Activated naive CD8-positive, alpha-beta T cell treated with anti-CD3 and anti-CD28 coated beads for 36 hours (primary cell): ENCODE measurements at places on chromosomes 2 and 18. TPM values are rescaled to one million over a fixed set of nuclear protein-coding genes. Genes with fewer than 3 reads are reported as not detected.
A peak's percentile ranks its signal among the peaks of the same experiment; 100 is the strongest.

GRCh38 chr2:134193006-134193405, 60.9 kb upstream of the MGAT5 start:
- H3K4me1 ChIP-seq, result peaks cover 54% of the 10 kb centered on the region
- no peak for DNase-seq
- H3K27ac ChIP-seq, result no peak overlapping the region
- no peaks in the 10 kb centered on the region for H3K27me3 ChIP-seq
- no peak overlapping the region for H3K4me3 ChIP-seq

GRCh38 chr2:127857265-127857808, 618 bp downstream of the POLR2D start:
- peaks cover 38% of the 10 kb centered on the region for H3K4me1 ChIP-seq
- H3K4me3 ChIP-seq, result peak overlapping the region; percentile 99
- no peaks in the 10 kb centered on the region for H3K27me3 ChIP-seq
- DNase-seq, result peak; percentile 16
- peak overlapping the region; percentile 90 for H3K27ac ChIP-seq

GRCh38 chr18:13136056-13136903, 82.3 kb upstream of the LDLRAD4 start:
- H3K27me3 ChIP-seq, result no peaks in the 10 kb centered on the region
- peaks cover 29% of the 10 kb centered on the region for H3K4me1 ChIP-seq
- peak; percentile 76 for DNase-seq
- peak overlapping the region; percentile 90 for H3K4me3 ChIP-seq
- H3K27ac ChIP-seq, result peak overlapping the region; percentile 74
- H3K36me3 ChIP-seq, result no peaks in the 10 kb centered on the region

DNA sequence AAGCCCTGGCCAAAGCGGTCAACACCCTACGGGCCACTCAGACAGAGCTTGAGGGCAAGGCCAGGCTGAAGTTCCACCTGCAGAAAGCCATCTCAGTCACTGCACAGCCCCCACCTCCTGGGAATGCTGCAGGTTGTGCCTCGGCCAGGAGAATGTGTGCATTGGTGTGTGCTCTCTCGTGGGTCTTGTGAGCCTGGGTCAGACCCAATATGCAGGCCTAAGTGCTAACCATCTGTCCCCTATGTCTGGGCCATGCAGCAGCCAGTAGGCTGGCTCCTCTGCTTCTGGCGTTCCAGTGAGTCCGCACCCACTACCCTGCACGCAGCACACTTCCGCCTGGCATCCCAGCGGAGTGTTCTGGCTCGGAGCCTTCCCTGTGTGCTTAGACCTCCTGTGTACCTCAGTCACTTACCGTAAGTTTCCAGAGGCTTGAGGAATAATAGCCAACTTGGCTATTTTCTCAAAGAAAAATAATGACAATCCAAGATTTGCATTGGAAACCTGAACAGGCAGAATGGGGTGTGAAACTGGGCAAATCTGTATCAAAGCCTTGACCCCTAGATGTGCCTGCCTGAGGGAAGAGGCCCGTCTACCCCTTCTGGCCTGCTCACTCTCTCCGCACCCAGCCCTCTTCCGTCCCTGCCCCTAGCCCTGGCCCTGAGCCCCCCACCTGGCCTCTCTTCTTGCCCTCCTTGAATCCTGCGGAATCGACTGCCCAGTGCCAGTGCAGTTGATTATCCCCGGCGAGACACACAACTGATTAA, 7.2 kb downstream of the SIX3 start:
- H3K27ac ChIP-seq, result no peak overlapping the region
- no peak for DNase-seq
- peaks cover 94% of the 10 kb centered on the region for H3K27me3 ChIP-seq
- H3K4me1 ChIP-seq, result peaks cover 29% of the 10 kb centered on the region
- no peaks in the 10 kb centered on the region for H3K36me3 ChIP-seq
- no peak overlapping the region for H3K4me3 ChIP-seq

- no peak for DNase-seq
- H3K36me3 ChIP-seq, result peaks cover 29% of the 10 kb centered on the region
- H3K27me3 ChIP-seq, result no peaks in the 10 kb centered on the region
- H3K4me3 ChIP-seq, result no peak overlapping the region
Observed at GRCh38 chr2:46711156-46711555, 204.4 kb downstream of the MCFD2 start.

DNA sequence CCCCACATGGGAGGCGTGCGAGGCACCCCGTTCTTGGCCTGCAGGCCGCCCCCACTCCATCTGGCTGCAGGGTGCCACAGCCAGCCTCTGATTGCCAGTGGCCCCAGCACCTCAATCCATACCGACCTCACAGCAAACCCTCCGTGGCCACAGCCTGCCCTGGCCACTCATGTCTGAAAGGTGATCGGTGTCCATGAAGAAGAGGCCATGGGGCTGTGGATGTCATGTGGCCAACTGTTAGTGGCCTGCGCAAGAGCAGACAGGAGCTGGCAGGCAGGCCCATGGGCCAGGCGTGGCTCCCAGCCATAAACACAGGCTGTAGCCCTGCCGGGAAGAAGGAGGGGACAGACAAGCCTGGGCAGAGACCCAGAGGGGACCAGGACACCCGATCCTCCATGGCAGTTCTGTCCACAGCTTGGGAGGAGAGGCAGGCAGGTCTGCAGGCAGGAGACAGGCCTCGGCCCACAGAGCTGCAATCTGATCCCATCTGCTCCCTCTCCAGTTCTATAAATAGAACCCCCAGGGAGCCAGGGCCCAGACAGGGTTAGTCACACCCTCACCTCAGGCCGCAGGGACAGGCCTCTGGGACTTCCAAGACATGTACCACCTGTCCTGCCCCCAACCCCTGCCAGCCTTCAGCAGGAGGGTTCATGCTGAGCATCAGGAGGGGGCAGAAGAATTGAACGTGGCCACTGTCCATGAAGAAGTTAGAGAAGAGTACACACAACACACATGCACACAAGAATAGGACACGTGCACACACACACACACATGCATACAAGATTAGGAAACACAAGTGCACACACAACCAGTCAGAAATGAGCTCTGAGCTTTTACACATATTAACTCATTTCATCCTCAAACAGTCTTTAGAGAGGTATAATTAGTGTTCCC, 16.9 kb downstream of the STEAP3 start:
- H3K27ac ChIP-seq, result no peak overlapping the region
- H3K27me3 ChIP-seq, result peaks cover 4% of the 10 kb centered on the region
- no peaks in the 10 kb centered on the region for H3K36me3 ChIP-seq
- no peaks in the 10 kb centered on the region for H3K4me1 ChIP-seq
- no peak overlapping the region for H3K4me3 ChIP-seq
- DNase-seq, result no peak

DNA sequence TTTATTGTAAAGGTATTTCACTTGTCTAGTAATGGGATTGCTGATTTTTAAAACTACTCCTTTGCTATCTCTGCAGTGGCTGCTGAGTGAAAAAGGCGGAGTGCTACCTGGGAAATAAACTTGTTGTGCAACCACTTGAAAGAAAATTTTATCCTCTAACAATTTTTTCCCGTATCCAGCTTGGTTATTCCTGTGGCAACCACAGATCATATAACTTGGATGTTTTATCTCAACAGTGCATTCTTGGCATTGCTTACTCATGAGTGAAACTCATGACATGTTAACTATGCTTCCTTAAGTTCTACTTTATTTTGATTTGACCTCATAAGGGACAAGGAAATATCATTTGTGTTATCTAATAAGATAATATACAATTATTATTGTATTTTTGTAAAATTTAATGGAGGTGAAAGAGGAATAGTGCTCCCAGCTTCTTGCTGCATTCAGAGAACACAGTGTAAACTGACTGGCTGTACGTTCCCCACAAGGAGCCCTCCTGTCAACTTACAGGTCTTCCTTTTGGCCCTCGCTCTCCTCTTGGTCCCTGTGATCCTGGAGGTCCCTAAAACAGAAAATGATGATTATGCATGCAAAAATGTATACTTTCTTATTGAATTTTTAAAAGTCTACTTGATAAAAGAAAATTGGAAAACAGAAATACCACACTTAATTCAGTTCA, 82.7 kb downstream of the COL5A2 start:
- H3K36me3 ChIP-seq, result no peaks in the 10 kb centered on the region
- H3K27ac ChIP-seq, result no peak overlapping the region
- no peak overlapping the region for H3K4me3 ChIP-seq
- H3K27me3 ChIP-seq, result no peaks in the 10 kb centered on the region
- no peak for DNase-seq

GRCh38 chr18:27213123-27213717, 28.1 kb upstream of the CHST9 start:
- H3K36me3 ChIP-seq, result no peaks in the 10 kb centered on the region
- no peak for DNase-seq
- no peak overlapping the region for H3K27ac ChIP-seq
- no peaks in the 10 kb centered on the region for H3K27me3 ChIP-seq

GRCh38 chr2:46229134-46230063, 67.8 kb upstream of the EPAS1 start:
- H3K27ac ChIP-seq, result peak overlapping the region; percentile 19
- H3K4me1 ChIP-seq, result peaks cover 13% of the 10 kb centered on the region
- no peaks in the 10 kb centered on the region for H3K36me3 ChIP-seq
- no peak for DNase-seq

- H3K27me3 ChIP-seq, result peaks cover 22% of the 10 kb centered on the region
- H3K4me3 ChIP-seq, result no peak overlapping the region
- no peaks in the 10 kb centered on the region for H3K36me3 ChIP-seq
- H3K27ac ChIP-seq, result no peak overlapping the region
- DNase-seq, result no peak
Observed at GRCh38 chr2:70574618-70575017, 21.0 kb upstream of the TGFA start.

DNA sequence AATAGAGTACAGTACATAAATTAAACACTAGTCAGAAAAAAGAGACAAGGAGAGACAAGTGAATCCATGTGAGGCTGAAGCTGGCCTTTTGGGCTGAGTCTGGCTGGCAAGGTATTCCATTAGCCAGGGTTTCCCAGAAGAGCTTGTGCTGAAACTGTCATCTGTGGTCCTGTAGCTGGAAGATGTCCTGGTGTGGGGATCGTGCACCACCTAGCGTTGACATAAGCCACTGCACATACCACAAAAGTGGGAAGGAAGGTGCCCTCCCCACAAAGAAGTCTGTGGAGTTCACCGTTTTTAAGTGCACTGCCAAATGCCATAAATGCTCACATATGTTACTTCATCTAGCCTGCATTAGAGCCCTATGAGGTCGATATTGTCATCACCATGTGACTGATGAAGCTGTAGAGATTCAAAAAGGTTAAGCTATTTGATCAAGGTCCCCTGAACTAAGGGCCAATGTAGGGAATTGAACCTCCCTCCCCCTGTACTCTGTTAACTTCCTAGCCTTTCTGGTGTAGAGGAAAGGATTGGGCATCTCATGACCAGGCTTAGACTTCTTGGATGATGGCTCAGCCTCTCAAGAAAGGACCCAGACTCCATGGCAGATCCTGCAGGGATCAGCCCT, 31.9 kb upstream of the GALNT14 start:
- no peak overlapping the region for H3K27ac ChIP-seq
- no peak overlapping the region for H3K4me3 ChIP-seq
- H3K27me3 ChIP-seq, result peaks cover 4% of the 10 kb centered on the region
- peaks cover 4% of the 10 kb centered on the region for H3K4me1 ChIP-seq

DNA sequence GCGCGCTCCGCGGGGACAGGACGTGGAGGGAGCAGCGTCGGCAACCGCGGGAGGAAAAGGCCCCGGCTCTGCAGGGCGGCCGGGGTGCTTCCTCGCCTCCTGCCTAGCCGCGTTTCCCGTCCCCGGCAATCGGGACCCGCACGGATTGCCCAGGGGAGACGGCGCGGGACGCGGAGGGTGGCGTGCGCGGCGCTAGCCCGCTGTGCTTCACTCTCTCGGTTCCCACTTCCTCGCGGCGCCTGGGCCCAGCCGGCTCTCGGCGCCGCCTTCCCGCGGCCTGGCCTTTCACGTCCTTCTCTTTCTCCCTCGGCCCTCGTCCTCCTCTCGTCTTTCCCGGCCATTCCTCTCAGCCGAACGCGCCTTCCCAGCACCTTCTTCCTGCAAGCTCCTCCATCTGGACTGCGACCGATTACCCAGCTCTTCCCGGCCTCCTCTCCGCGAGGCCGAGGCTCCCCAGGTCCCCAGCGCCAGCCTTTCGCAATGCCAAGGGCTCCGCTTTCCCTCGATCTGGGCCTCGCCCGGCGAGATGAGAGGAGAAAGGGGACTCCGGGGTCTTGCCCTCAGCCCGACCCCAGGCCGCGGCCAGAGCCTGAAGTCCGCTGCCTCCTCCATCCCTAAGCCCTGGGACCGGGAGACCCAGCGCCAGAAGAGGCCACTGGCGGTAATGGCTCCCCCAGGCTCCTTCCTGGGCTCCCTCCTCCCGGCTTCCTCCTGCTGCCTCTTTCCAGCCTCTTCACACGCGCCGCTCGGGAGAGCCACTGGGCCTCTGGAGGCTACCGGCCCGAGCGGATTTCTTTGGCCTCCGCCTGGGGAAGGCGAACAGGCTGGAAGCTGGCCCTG, 34.3 kb upstream of the ATP6V1B1 start:
- no peaks in the 10 kb centered on the region for H3K36me3 ChIP-seq
- H3K27ac ChIP-seq, result no peak overlapping the region
- H3K4me1 ChIP-seq, result peaks cover 21% of the 10 kb centered on the region

DNA sequence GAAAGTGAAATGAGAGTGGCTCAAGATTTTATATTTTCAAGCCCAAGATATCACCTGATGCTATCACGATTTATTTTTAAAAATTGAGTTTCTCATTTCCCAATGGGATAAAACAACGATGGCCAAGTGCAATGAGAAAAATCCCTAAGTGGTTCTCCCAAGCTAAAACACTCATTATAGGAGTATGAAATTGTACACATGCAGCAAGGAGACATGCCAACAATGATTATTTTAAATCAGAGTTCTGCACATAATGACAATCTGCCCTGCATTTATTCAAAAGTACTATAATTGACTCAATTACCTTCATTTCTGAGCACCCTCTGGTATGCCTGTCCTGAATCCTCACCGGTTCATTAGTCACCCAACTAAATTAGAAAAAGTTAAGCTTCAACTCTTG, 12.7 kb downstream of the CYTIP start:
- H3K4me3 ChIP-seq, result peak overlapping the region; percentile 86
- DNase-seq, result no peak
- H3K36me3 ChIP-seq, result peaks cover 100% of the 10 kb centered on the region
- H3K27ac ChIP-seq, result peak overlapping the region; percentile 92
- peaks cover 90% of the 10 kb centered on the region for H3K4me1 ChIP-seq

- H3K27me3 ChIP-seq, result no peaks in the 10 kb centered on the region
- H3K4me3 ChIP-seq, result no peak overlapping the region
- H3K36me3 ChIP-seq, result no peaks in the 10 kb centered on the region
- H3K4me1 ChIP-seq, result no peaks in the 10 kb centered on the region
- DNase-seq, result no peak
- H3K27ac ChIP-seq, result no peak overlapping the region
Observed at GRCh38 chr2:129297430-129297829, 682.0 kb upstream of the RAB6C start.

- H3K36me3 ChIP-seq, result no peaks in the 10 kb centered on the region
- no peak overlapping the region for H3K27ac ChIP-seq
- no peak for DNase-seq
- peaks cover 13% of the 10 kb centered on the region for H3K27me3 ChIP-seq
- H3K4me1 ChIP-seq, result no peaks in the 10 kb centered on the region
- no peak overlapping the region for H3K4me3 ChIP-seq
Observed at GRCh38 chr2:62536873-62537547, 31.0 kb upstream of the TMEM17 start.

ALPI gene
- total RNA-seq, result not detected

ARHGAP15 gene
- total RNA-seq, result 45.2 TPM

FTCDNL1 gene
- total RNA-seq, result 3.2 TPM

IL36G gene
- not detected for total RNA-seq

IL18RAP gene
- 5.3 TPM for total RNA-seq

GPR45 gene
- total RNA-seq, result not detected

PLEK gene
- 2.3 TPM for total RNA-seq

PPP1R1C gene
- not detected for total RNA-seq

POTEJ gene
- total RNA-seq, result not detected

ITGA6 gene
- total RNA-seq, result 10.2 TPM

CPLX4 gene
- total RNA-seq, result not detected
